ENCODE measurements at places on chromosomes 12 and 14. TPM values are rescaled to one million over a fixed set of nuclear protein-coding genes. Genes with fewer than 3 reads are reported as not detected.

KRT6A gene
- total RNA-seq: not detected

TSPAN8 gene
- total RNA-seq: not detected

DNA sequence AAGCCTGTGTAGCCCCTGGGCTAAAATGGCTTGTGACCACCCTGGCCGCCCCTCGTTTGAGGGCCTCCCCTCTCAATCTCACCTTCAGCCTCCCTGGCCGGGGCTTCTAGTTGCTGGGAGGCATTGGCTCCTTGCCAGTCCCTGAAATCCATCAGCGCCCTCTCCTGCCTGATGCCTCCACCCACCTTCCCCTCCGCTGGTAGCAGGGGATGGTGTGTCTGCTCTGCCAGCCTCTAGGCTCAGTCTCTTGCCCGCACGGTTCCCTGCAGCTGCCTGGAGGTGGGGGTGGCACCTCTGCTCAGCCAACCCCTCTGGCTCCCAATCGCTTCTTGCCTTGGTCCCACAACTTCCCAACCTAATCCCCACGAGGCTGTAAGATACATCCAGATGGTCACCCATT, 167.9 kb downstream of the PHETA1 start:
- no peak for DNase-seq

- DNase-seq: no peak
These were observed 14.5 kb downstream of the CAPZA3 start for GRCh38 chr12:18752280-18752920.

DNA sequence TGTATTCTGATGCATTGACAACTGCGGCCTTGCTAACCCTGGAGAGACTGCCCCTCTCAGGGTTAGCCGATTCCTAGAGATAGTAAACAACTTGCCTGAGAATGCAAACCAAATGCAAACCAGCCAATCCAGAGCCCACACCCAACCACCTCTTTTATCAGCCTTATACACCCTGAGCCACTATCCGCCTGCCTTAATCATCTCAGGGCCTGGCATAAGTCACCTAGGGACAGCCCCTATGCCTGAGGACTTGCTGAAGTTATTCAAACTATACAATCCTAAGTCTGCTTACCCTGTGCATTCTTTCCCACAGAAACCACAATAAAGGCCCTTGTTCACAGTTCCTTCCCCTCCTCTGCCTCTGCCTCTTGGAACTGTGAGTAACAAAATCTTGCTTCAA, 177.2 kb downstream of the KCNA5 start:
- DNase-seq: no peak

GRCh38 chr14:75277008-75277814, 1.4 kb upstream of the FOS start:
- peak; percentile 62 for DNase-seq

- no peak for DNase-seq
These were observed 1.4 kb downstream of the ACIN1 start for GRCh38 chr14:23093526-23093925.

- DNase-seq: no peak
These were observed 44.4 kb downstream of the DYRK2 start for GRCh38 chr12:67692966-67693365.

DNA sequence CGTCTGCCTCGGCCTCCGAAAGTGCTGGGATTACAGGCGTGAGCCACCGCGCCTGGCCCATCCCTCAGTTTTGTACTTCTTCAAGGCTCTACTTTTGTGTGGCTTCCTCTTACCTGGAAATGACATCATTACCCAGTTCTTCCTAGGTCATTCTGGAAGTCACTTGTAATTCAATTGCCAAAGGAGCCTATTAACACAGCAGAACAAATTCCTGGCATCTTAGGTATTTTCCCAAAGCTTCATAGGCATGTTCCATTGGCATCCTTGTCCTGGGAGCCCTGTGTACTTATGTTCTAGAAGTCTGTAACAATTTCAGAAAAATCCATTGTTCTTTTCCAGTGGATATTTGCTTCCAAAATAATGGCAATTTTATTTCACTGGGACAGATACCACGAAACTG, 60.6 kb downstream of the DAAM1 start:
- DNase-seq: no peak

GRCh38 chr14:51398898-51399297, 158.9 kb downstream of the TMX1 start:
- DNase-seq: no peak

- DNase-seq: no peak
These were observed 288.0 kb downstream of the ERC1 start for GRCh38 chr12:1279050-1279449.

DNA sequence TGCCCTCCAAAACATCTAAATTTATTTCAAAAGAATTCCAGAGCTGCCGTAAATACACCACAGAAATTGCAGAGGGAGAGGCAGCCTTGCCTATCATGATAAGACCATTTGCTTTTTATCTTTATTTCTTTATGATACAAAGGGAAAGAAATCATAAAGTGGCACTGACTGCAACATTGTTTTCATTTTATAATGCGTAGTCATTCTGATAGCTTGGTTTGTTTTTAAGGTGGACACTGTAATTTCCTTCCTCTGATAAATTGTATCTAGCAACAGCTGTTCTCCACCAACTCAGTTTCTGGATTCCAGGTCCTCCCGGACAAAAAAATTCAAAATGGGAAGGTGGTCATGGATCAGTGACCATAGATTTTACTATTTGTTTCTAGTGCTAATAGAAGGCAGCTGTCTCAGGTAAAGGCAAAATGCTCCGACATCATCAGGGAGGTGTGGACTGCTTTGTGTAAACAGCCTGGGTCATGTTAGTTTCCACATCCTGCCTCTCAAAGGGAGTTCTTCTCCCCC, 623 bp upstream of the TSPAN8 start:
- DNase-seq: no peak

GRCh38 chr12:108633534-108634248, at the start of gene SELPLG:
SELPLG (minus strand) TSS chr12:108633894; CDS start chr12:108624307, 9,587 bp downstream.
- peak; percentile 97 for DNase-seq

DNA sequence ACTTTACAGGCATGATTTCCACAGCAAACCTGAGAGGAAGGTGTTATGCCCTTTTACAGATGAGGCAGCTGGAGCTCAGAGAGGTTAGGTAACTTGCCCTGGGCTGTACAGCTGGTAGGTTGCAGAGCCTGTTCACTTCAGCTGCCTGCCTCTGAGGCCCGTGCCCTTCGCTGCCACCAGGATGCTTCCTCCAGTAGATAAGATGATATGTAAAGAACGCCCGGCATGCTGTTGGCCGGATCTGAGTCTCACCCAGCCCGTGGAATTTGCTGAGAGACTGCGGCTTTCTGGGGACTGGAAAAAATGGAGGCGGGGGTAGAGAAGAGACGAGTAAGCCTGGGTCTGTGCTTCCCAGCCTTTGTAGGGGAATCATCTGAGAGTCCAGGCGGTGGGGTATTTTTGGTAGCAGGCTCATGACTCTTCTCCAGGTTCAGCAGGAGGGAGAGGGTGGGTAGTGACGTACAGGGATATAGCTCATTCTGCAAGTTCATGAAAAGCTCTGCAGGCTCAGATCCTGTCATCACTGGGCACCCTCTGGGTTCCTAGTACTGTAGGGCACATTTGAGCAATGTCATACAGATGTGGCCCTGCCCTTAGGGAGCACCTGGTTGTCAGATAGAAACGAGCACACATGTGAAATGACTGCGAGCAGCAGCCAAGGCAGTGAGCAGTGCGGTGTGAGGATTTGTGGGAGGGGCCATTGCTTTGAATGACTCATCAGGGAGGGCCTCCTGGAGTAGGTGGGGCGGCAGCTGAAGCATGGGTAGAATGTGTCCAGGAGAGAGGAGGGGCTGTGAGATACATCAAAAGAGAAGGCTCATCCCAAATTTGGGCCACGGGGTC, 159.4 kb downstream of the TSPAN9 start:
- no peak for DNase-seq

Data from CD8-positive, alpha-beta T cell (primary cell).